Upper lobe of right lung (tissue), 1 donor: ENCODE measurements at places on chromosomes 7 and 10. TPM values are rescaled to one million over a fixed set of nuclear protein-coding genes. Genes with fewer than 3 reads are reported as not detected.

- H3K36me3 ChIP-seq = no peaks in the 10 kb centered on the region
- H3K27me3 ChIP-seq = no peaks in the 10 kb centered on the region
- no peak overlapping the region for H3K4me3 ChIP-seq
- no peaks in the 10 kb centered on the region for H3K4me1 ChIP-seq
- H3K27ac ChIP-seq = no peak overlapping the region
Observed at GRCh38 chr10:1301143-1301542, 245.0 kb downstream of the WDR37 start.

- no peak for DNase-seq
- no peak overlapping the region for H3K4me3 ChIP-seq
- no peaks in the 10 kb centered on the region for H3K36me3 ChIP-seq
Observed at GRCh38 chr7:131164025-131164925, 163.4 kb upstream of the MKLN1 start.

- no peak overlapping the region for H3K4me3 ChIP-seq
- no peaks in the 10 kb centered on the region for H3K36me3 ChIP-seq
- H3K27me3 ChIP-seq = no peaks in the 10 kb centered on the region
- no peaks in the 10 kb centered on the region for H3K4me1 ChIP-seq
Observed at GRCh38 chr7:90834771-90835170, 238.7 kb downstream of the CDK14 start.

DNA sequence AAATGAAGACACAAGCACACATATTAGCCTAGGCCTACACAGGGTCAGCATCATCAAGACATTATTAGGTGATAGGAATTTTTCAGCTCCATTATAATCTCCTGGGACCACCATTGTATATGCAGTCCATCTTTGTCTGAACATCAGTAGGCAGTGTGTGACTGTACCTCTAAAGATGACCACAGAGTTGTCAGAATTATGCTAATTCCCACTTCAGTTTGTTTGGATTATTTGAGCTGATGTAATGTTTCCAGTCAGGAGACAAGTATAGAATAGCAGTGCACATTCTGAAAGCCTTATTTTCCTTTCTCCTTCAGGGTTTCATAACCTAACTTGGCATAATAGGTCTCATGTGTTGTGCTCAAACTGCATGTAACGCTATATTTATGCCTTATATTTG lies 306.4 kb downstream of the NXPH1 start:
- H3K4me1 ChIP-seq = no peaks in the 10 kb centered on the region
- no peak for DNase-seq
- no peaks in the 10 kb centered on the region for H3K36me3 ChIP-seq
- no peak overlapping the region for H3K4me3 ChIP-seq
- no peaks in the 10 kb centered on the region for H3K27me3 ChIP-seq

GRCh38 chr10:96420228-96421009 lies 61.6 kb upstream of the OPALIN start:
- H3K4me3 ChIP-seq = no peak overlapping the region
- no peaks in the 10 kb centered on the region for H3K36me3 ChIP-seq
- no peaks in the 10 kb centered on the region for H3K27me3 ChIP-seq
- peaks cover 3% of the 10 kb centered on the region for H3K4me1 ChIP-seq
- H3K27ac ChIP-seq = no peak overlapping the region

DNA sequence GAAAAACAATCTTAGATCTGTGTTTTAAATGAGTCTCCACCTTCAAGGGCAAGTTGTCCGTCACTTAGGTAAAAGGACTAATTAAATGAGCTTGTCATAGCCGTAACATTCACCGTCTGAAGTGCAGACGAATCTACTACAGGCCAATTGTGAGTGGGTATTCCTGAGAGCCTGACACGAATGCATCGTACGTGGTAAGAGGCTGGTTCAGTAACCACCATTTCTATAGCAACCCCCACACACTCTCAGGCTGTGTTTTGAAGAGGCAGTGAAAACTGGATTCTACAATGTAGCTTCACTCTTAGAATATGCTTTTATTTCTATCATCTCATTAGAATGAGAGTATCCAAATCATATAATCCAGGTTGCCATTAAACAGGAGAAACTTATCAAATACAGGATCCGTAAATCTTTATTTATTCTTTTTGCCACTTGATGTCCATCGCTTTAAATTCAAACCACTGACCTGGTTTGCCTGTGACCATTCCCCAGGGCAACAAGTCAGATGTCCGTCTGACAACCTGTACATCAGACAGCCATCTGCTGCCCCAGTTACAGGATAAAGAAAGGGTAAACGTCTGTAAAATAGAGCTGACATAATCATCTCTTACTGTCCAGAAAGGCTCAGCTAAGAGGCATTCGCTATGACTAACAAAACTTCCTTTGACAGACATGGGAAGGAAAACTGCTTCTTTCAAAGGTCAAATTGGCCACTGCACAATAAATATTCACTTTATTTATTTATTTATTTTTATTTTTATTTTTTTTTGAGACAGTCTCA lies 70.3 kb upstream of the NMT2 start:
- no peak overlapping the region for H3K4me3 ChIP-seq
- H3K27me3 ChIP-seq = no peaks in the 10 kb centered on the region
- H3K27ac ChIP-seq = no peak overlapping the region
- no peaks in the 10 kb centered on the region for H3K36me3 ChIP-seq

DNA sequence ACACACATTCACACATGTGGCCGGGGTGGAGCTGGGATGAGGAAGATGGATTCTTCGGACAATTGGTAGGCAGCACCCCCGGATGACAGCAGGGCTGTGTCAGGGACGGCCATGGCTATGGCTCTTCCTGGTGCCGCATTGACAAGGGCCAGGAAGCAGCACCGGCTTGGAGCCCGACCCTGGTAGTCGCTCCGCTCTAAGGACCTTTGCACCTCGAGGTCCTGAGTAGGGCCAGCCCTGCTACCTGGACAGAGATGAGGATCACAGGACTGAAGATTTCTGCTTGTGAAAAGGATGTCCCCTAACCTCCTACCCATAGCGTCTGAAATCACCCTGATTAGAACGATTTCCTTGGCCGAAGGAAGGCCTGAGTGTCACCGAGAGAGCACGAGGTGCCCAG lies 134.1 kb downstream of the ADARB2 start:
- H3K36me3 ChIP-seq = no peaks in the 10 kb centered on the region
- H3K27me3 ChIP-seq = peaks cover under 1% of the 10 kb centered on the region
- no peak overlapping the region for H3K4me3 ChIP-seq
- H3K27ac ChIP-seq = no peak overlapping the region
- no peaks in the 10 kb centered on the region for H3K4me1 ChIP-seq

KLF14 gene
- total RNA-seq = not detected

NYAP1 gene
- 0.55 TPM for total RNA-seq
